Urinary bladder (tissue), 4 donors: ENCODE measurements at places on chromosomes 2 and 18.

- no peak for DNase-seq
Observed at GRCh38 chr2:111199840-111200239, 79.1 kb downstream of the BCL2L11 start.

- DNase-seq = no peak
Observed at GRCh38 chr2:30514848-30515435, 67.9 kb downstream of the LCLAT1 start.

DNA sequence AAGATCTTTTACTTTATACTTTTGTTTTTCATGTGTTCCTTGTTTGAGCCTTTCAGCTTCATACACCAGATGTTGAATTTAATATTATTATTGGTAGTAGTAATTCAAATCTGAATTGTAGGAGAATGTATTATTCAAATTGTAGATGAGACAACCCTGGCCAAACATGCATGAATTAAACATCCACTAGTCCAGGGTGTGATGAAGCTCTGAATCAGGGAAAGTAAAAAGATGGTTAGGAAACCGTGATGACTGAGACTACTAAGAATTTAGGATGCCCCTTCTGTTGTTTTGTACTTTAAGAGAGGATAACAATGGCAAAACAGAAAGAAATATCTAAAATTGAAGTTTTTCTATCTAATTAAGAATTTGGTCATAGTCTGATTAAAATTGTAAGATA, 227.8 kb upstream of the CDH2 start:
- no peak for DNase-seq

DNA sequence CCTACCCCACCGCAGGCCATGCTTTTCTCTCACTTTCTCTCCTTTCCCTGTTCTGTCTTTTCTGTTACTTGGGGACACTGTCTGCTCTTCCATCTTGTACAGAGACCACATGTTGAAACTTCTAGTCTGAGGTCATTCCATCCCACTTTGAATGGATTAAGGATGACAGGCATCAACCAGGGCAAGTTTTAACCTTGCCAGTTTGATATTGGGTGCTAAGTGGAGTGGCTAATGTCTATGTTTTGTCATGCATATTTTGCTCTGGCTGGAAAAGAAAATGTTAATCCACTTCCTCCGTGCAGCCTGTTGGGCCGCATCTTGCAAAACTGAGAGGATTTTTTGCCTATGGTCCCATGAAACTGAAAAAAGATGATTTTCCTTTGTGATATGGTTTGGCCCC, 205.5 kb upstream of the SESTD1 start:
- no peak for DNase-seq

GRCh38 chr2:85668009-85668856, at the start of gene SFTPB:
TSS of gene SFTPB (minus strand) at chr2:85668199. CDS start at chr2:85668183, 16 bp downstream.
- DNase-seq = no peak
